KG1 (cell line): ENCODE measurements at places on chromosomes 7 and 10.

GRCh38 chr10:65291286-65291685, 1634.5 kb upstream of the LRRTM3 start:
- DNase-seq: no peak

DNA sequence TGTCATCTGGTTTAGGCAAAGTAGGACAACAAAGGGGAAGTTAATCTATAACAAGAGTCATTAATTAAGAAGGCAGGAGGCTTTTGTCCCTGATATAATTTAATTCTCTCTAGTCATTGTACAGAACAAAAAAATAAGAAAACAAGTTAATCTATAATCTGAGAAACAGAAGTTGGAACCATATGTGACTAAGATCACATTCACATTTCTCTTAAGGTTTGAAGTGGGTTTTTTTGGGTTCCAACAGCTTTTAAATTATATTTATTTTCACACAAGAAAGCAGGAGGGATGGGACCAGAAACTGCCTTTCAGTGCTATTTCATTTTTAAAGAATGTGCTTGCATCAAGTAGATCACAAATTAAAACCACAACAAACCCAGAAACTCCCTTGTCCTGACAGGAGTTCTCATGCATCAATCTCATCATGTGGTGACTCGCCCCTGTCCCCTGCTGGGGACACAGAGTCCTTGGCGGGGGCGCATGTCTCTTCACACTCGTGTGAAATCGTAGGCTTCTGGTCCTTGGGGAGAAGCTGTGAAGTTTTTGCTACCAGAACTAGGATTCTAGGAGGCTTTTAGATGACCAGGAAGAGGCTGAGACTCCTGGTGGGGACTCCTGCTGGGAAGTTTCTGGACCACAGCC, 10.1 kb upstream of the OPN4 start:
- no peak for DNase-seq

DNA sequence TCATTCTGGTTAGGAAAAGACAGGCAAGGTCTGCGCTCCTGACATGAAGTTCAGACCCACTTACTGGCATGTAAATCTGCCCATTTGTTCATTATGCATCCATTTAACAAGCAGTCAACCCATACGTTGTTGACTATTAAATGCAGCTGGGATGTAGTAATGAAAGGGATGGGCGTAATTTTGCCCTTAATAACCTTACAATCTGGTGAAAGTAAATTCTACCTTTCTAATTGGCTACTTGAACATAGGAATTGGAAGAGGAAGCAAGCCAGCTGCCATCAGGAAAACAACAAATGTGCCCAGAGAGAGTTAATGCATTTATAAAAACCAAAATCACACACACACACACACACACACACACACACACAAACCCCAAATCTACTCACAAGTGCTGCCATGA, 170.2 kb upstream of the PITRM1 start:
- DNase-seq: no peak

DNA sequence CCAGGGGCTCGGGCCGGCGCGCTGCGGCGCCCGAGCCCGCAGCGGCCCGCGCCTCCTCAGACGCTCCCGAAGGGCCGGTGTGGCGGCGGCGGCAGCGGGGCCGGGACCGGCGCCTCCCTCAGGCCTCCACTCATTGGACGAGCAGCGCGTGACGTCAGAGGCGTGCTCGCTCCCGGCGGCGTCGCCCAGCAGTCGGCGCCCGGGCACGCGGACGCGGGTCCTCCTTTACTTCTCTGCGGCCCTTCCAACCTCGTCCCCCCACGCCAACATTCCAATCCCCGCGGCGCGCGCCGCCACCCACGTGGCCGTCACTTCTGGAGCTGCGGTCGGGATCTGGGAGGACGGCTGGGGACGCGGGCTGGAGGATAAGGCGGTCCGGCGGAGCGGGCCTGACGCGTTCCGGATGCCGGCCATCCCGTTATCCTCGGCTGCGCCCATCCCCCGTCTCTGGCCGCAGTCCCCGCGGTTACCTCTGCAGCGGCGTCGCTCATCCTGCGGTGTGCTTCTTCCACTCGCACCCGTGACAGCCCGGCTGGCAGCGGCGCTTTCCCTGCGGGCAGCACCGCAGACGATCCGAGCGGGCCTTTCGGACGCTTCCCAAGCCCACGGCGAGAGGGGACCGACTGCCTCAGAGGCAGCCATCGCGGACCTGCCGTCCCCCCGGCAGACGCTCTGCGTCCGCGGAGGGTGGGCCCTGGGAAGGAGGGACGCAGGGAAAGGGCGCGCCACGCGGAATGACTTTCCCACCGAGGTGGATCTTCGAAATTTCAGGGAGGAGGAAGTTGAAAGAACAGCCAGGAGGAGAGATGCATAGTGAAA, at the start of gene PDZD8:
Gene PDZD8 (minus strand): TSS at position 81 of the 819 bp plus-strand sequence. CDS start 213 bp downstream, outside the sequence.
- peak; percentile 76 for DNase-seq

GRCh38 chr7:1695800-1696454, 25.9 kb downstream of the ELFN1 start:
- no peak for DNase-seq

GRCh38 chr10:45424668-45425404, 50.8 kb downstream of the ALOX5 start:
- DNase-seq: peak; percentile 37

DNA sequence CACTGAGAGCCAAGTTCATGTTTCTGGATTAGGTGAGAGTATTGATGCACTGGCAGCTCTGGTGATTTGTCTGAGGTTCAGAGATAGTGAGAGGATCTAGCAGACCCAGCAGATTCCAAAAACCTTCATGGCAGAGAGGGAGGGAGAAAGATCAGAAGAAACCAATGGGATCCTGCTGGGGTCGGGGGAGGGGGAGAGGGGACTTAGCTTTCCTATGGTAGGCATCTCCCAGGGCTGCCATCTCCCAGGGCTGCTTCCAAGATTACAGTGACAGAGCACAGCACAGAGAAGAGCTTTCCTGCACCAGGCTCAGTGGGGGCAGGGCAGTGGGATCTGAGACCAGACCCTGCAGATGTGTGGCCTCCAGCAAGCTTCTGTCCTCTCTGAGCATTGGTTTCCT, 76.8 kb upstream of the GDF10 start:
- DNase-seq: no peak

DNA sequence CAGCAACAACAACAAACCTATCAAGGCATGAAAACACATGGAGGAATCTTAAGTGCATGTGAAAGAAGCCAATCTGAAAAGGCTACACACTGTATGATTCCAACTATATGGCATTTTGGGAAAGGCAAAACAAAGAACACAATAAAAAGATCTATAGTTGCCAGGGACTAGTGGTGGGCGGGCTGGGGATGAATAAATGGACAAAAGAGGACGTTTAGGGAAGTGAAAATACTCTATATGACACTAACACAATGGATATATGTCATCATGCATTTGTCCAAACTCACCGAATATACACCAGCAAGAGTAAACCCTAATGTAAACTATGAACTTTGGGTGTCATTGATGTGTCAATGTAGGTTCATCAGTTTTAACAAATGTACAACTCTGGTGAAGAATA, 89.1 kb downstream of the SEMA3E start:
- no peak for DNase-seq

DNA sequence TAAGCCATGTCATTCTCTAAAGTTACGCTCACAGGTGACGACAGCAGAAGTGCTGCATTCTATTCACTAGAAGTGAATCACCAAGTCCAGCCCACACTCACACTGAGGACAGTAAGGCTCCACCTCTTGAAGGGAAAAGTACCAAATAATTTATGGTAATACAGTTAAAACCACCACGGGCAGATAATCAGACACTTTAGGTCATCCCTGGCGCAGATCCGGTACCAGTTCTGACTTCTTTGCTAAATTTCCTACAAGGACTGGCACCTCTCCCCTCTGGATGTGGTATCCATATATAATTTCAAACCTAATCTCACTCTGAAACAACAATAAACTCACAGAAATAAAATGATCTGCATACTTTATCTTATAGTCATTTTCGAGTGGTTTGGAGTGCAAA, 954.7 kb upstream of the GHITM start:
- no peak for DNase-seq

DNA sequence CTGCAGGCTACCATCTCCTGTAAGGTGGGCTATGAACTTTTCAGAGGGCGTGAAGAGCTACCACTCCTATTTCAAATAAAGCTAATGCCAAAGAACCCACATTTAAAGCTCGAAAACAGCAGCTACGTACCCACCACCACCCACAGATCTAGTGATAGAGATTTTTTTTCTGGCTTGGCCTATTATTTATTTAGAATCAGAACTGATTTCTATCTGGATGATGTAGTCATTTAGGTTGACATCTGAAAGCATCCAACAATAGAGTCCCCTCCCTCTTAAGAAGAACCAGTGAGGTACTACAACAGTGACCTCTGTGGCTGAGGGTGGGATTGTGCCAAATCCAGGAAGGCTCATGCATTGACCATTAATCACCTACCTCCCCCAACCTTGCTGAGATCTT, 113.8 kb upstream of the ADO start:
- DNase-seq: no peak

DNA sequence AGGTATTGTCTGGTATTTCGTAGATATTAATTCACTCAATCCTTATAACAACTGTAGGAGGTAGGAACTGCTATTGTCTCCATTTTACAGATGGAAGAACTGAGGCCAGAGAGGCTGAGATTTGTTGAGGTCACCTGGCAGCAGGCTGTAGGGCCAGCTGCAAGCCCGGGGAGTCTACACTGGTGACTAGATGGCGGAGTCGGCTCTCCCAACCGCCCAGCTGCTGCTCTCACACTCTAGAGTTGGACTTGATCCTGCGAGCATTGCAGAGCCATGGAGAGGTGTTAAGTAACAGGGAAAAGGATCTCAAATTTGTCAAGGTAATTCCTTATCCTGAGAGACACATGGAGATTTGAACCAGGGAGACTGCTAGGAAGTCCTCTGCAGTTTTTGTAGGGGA, 124.1 kb downstream of the CAMK1D start:
- DNase-seq: no peak

GRCh38 chr7:155405399-155406318, 52.3 kb upstream of the EN2 start:
- DNase-seq: no peak

DNA sequence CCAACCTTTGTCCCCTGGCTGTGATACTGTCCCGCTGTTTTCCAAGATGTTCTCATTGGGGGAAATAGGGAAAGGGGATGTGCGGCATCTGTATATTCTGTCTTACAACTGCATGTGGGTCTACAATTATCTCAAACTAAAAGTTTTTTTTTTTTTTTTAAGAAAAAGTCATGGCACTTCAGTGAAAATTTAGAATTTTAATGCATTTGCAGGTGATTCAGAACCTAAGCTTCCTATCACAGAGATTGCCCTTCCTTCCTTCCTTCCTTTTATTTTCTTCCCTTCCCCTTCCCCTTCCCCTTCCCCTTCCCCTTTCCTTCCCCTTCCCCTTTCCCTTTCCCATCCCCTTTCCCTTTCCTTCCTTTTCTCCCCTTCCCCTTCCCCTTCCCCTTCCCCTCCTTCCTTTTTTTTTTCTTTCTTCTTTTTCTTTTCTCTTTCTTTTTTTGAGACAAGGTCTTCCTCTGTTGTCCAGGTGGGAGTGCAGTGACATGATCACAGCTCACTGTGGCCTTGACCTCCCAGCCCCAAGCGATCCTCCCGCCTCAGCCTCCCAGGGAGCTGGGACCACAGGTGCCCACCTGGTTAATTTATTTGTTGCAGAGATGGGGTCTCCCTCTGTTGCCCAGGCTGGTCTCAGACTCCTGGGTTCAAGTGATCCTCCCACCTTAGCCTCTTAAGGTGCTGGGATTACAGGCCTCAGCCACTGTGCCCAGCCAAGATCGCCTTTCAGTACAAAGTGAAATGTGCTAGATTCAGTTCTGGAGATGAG, 32.0 kb downstream of the JAKMIP3 start:
- DNase-seq: no peak

GRCh38 chr7:71735961-71736556, 604.1 kb downstream of the GALNT17 start:
- peak; percentile 70 for DNase-seq

DNA sequence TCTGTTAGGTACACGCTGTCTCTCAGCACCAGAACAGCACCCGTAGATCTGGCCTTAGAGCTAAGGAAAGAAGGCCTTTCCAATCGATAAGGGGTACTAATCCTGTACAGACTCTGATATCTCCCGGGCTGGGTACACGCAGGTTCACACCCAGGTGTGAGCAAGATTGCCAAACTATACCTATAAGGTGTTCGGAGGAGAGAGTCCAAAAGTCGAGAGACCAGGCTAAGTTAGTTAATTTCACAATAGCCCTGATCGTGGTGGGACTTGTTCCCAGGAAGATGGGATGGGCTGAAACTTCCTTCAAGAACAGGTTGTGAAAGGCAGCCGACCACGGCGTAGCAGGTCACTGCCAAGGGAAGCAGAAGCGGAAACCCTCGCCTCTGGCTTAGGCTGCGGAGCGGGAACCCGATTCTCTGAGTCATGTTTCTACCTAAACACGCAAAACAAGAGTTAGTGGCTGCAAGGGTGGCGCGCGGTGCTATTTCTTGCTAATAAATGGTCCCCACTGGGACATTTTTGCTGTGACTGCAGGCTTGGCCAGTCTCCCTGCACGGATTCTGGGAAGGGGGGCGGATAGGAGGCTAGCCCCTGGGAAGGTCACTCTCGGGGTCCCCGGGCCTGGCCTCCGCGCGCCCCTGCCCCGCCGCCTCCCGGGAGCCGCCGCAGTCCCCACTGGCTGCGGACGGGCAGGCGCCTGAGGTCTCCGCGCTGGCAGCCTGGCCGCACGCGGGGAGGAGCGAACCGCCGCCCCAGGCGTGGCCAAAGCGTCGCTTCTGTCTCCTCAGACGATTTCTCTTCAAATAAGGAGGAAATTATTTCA, 75.4 kb upstream of the PDSS1 start:
- peak; percentile 10 for DNase-seq

GRCh38 chr7:15104411-15105092, 202.0 kb upstream of the DGKB start:
- no peak for DNase-seq

GRCh38 chr7:78634093-78634492, 819.4 kb downstream of the MAGI2 start:
- DNase-seq: no peak

GRCh38 chr7:101902680-101903514, 85.5 kb downstream of the CUX1 start:
- no peak for DNase-seq

- DNase-seq: no peak
These were observed 49.5 kb downstream of the ZNF37A start for GRCh38 chr10:38143587-38143986.

DNA sequence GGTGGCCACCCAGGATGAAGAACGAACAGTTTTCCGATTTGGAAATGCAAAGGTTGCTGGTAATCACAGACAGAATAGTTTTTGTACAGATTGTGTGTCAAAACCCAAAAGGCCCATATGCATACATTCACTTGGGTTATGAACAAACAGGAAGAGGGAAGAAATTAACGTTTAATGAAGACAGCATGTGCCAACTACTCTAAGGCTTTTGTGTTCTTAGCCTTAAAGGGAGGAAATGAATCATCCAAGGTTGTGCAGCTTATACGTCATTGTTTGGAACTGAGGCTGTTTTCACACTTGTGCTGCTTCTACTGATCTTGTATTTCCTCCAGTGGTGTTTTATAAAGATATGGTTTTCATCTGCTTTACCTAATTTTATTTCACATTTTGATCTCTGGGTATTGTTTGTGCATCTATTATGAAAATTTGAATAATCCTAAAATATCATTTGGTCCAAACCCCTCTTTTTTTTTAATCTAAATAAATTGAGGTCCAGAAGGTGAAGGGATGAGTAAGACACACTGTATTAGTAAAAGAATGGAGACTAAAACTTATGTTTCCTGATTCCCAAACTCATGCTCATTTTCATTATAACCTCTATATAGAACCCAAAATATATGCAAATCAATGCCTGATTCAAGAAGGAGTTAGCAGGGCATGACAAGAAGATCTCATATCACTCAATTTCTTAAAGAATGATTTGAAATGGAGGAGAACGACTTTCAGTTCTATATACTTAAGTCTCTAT, 373.1 kb downstream of the THSD7A start:
- DNase-seq: no peak

GRCh38 chr10:73771722-73772280, 10.0 kb upstream of the CHCHD1 start:
- DNase-seq: peak; percentile 78
